Femur (tissue), 1 donor: ENCODE measurements at places on chromosomes 6 and 20.

DNA sequence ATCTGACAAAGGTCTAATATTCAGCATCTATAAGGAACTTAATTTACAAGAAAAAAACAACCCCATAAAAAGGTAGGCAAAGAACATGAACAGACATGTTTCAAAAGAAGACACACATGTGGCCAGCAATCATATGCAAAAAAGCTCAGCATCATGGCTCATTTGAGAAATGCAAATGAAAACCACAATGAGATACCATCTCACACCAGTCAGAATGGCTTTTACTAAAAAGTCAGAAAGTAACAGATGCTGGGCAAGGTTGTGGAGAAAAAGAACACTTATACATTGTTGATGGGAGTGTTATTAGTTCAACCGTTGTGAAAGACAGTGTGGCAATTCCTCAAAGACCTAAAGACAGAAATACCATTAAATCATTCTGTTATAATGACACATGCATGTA lies 289.9 kb upstream of the MMS22L start:
- DNase-seq, result no peak

DNA sequence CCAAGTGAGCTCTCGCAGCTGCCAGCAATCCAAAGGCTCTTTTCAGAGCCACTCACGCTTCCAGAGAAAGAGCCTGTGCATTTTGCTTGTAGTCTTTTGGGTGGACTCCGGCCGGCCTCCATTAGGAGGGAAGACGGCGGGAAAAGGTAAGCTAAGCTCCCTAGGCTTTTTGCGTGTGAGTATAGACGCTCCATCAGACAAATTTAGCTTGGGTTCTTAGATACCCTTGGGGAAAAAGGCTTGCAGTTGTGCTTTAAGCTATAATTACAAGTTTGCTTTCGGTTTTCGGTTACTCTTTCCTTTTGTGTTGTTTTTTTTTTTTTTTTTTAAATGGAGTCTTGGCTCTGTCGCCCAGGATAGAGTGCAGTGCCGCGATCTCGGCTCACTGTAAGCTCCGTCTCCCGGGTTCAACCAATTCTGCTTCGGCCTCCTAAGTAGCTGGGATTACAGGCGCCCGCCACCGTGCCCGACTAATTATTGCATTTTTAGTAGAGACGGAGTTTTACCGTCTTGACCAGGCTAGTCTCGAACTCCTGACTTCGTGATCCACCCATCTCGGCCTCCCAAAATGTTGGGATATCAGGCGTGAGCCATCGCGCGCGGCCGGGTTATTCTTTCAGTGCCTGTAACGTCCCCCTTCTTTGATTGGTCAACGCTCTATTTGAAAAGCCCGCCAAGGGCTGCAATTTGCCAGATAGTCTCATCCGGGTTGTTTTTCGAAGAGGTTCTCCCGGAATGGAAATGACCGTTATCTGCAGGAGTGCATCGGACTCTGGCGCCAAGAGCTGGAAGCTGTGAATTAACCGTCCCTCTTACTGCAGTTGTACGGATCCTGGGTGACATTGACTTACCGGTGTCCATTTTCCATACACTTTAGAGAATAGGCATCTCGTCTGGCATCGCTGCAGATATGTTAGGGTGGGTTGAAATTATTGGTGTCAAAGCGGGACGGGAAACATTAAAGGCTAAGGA lies 18.1 kb downstream of the OR2B2 start:
- peak; percentile 96 for DNase-seq

DNA sequence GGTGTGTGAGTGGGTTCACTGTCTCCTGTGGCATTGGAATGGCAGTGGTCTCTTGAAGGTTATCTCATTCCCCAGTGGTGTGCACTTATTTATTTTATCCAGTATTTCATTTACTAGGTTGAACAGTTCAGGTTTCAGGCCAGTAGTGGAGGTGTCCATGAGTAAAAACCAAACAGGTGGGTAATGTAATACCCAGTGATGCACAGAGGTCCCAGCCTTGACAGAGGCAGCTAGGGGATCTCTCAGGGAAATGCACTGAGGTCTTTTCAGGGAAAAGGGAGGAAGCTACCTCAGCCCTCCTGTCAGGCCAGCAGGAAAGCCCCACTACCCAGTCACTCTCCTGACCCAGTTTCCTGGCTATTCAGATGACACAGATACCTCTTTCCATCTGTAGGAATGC lies 403.6 kb downstream of the UTRN start:
- no peak for DNase-seq

DNA sequence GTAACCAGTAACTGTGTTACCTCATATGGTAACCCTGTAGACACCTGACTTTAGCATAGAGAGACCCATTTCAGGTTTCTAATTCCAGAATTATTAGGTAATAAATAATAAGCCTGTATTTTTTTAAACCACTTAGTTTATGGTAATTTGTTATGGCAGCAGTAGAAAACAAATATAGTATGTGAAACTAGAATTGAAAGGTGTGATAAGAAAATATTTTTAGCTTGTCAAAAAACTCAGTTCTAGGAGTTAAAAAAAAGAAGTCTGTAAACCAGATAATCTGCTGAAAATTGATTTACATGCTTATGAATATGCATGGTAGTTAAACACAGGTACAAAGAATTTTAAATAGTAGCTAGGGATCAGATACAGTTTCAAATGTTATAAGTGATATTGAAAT lies 695.0 kb upstream of the GJE1 start:
- no peak for DNase-seq

DNA sequence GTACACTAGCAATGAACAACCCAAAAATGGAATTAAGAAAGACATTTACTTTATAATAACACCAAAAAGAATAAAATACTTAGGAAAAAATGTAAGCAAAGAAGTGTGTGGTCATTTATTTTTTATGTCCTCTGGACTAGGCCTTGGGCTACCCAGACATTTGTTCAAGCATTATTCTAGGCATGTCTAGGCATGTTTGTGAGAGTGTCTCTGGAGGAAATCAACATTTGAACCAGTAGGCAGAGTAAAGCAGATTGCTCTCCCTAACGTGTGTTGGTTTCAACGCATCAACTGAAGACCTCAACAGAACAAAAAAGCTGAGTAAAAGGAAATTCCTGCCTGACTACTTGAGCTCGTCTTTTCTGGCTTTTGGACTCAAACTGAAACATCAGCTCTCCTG lies 84.5 kb downstream of the ANKEF1 start:
- no peak for DNase-seq

GRCh38 chr6:110360676-110361075 lies 2.5 kb upstream of the METTL24 start:
- no peak for DNase-seq
